ENCODE measurements at places on chromosomes 6 and 20. TPM values are rescaled to one million over a fixed set of nuclear protein-coding genes. Genes with fewer than 3 reads are reported as not detected.

The SLC2A10 gene
- total RNA-seq = 2.8 TPM

The TGM3 gene
- not detected for total RNA-seq

The GSTA1 gene
- not detected for total RNA-seq

The MLIP gene
- total RNA-seq = 397 TPM

The F13A1 gene
- total RNA-seq = 93.1 TPM

The PDE7B gene
- total RNA-seq = 12.6 TPM

The NRM gene
- 3.7 TPM for total RNA-seq

The EYS gene
- 0.08 TPM for total RNA-seq

The NKX2-2 gene
- total RNA-seq = not detected

The TBX18 gene
- 3.5 TPM for total RNA-seq

The GSTA3 gene
- not detected for total RNA-seq

The C20orf144 gene
- total RNA-seq = not detected

The FLRT3 gene
- 0.05 TPM for total RNA-seq

The SYNDIG1 gene
- total RNA-seq = 21.4 TPM

The EEF1A2 gene
- total RNA-seq = 1,286 TPM

The ANKRD6 gene
- 11.1 TPM for total RNA-seq

The MAS1 gene
- total RNA-seq = not detected

The C2 gene
- total RNA-seq = 9.7 TPM

The REM1 gene
- total RNA-seq = 1.5 TPM

The CALHM5 gene
- total RNA-seq = 2.1 TPM

The CD93 gene
- 35.7 TPM for total RNA-seq

The BCKDHB gene
- 37.2 TPM for total RNA-seq

The PMEPA1 gene
- total RNA-seq = 36.4 TPM

The ENPP1 gene
- 2.9 TPM for total RNA-seq

The IRF4 gene
- 0.22 TPM for total RNA-seq

The MUC22 gene
- 0.08 TPM for total RNA-seq

The HCK gene
- 4.3 TPM for total RNA-seq

The ARMH2 gene
- total RNA-seq = not detected

The ZNF334 gene
- total RNA-seq = 0.71 TPM

The HDGFL1 gene
- total RNA-seq = not detected

The SLC25A27 gene
- 18.6 TPM for total RNA-seq

The YWHAB gene
- 106 TPM for total RNA-seq

The DDR1 gene
- 28.2 TPM for total RNA-seq

The SLC22A23 gene
- total RNA-seq = 7.0 TPM

All from left ventricle myocardium inferior (tissue), 1 donor.